NCI-H1930 (cell line): ENCODE measurements at places on chromosomes 4 and X.

GRCh38 chr4:14653338-14653737 lies 348.9 kb upstream of the CPEB2 start:
- DNase-seq = no peak

GRCh38 chrX:125998432-125998831 lies 167.7 kb downstream of the DCAF12L2 start:
- no peak for DNase-seq

DNA sequence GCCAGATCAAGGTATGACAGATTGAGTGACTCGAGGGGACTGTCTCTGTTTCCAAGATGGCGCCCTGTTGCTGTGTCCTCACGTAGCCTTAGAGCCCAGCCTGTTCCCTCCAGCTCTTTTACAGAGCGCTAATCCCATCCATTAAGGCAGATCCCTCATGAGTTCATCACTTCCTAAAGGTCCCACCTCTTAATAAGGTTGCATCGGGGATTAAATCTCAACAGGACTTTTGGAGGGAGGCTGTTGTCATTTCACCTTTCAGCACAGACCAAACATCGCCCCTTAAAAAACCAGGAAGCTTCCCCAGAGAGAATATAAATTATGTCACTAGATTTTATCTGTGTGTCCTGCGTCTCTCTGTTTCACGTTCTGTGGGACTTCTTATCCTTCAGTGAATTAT lies 32.6 kb upstream of the DHRSX start:
- no peak for DNase-seq

- DNase-seq = no peak
These were observed 114.6 kb downstream of the ARHGAP10 start for GRCh38 chr4:147846318-147847155.

- no peak for DNase-seq
These were observed 56.0 kb upstream of the TECRL start for GRCh38 chr4:64465263-64465662.

DNA sequence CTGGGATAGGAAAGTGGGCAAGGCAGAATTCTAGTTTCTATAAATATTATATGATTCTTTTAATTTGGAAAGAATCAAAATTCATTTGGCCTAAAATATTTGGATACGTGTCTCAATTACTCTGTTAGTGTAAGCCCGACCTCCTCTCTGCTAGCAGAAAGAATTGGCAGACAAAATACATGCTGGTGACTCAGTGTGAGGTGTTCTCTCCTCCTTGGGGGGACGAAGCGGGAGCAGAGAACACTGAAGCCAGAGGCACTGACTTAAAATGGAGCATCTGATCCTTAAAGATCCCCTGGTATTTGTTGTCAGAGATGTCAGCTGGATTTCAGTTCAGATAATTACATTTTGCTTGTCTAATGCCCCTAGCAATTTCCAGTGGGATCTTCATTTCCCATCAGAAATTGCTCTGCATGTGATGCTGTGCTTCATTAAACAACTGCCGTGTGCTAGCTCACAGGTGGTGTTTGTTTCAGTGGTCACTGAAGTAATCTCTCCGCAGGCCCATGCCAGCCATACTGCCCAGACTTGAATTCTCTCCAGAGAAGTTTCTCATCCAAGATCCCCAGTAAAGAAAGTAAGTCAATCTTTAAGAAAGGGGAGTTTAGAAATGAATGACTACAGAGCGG lies 188.7 kb upstream of the TLL1 start:
- no peak for DNase-seq

- no peak for DNase-seq
These were observed 161.9 kb upstream of the GPRIN3 start for GRCh38 chr4:89469516-89469915.

DNA sequence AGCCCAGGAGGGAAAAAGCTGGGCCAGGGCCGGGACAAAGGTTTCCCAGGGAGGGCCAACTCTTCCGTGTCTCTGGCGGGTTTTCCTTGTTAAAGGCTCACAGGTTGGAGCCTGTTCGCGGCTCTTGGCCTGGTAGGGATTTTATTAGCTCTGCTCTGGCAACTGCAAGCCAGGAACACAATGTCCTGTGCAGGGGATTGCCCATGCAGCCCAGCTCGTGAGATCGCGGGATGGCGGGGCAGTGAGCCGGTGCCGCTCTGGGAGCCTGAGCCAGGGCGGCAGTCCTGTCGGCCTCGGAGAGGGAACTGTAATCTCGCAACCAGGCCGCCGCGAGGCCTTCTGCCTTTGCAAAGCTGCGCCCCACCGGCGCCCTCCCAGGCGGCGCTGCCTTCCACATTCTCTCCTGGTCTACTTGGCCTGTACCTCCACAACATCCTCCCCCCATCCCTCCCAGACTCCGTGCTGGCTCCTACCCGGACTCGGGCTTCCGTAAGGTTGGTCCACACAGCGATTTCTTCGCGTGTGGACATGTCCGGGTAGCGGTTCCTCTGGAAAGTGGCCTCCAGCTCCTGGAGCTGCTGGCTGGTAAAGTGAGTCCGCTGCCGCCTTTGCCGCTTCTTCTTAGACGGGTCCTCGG lies 2.1 kb downstream of the PITX2 start:
- no peak for DNase-seq
